ENCODE measurements at places on chromosomes 6 and 20.

DNA sequence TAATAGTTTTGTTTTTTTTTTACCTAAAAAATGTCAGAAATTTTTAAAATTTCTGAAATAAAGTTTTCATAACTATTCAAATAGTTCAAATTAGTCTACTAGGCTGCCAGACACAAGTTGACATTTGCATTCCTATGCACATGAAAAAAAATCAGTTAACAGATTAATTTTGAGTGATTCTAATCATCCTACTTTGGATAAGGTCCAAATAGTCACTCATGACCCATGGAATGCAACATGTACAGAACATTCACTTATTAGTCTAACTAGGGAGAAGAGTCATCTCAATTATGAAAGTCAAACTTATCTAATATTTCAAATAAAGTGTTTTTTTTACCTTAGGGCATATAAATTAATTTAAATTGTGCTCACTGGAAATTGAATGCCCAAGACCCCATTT is 390.2 kb downstream of the EPM2A start:
- DNase-seq = no peak

- DNase-seq = no peak
Measured at GRCh38 chr6:103925317-103925716, 934.4 kb downstream of the HACE1 start.

DNA sequence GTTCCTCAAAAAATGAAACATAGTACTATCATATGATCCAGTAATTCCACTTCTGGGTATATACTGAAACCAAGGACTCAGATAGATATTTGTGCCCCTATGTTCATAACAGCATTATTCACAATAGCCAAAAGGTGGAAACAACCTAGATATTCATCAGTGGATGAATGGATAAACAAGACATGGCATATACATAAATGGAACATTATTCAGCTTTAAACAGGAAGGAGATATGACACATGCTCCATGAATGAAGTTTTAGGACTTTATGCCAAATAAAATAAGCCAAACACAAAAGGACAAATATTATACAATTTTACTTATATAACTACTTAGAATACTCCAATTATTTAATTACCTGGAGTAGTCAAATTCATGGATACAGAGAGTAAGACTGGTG is 16.4 kb downstream of the PLCB1 start:
- DNase-seq = no peak

- DNase-seq = no peak
Measured at GRCh38 chr6:10375391-10375969, 39.4 kb downstream of the TFAP2A start.

- no peak for DNase-seq
Measured at GRCh38 chr20:8400486-8400885, 268.4 kb downstream of the PLCB1 start.

DNA sequence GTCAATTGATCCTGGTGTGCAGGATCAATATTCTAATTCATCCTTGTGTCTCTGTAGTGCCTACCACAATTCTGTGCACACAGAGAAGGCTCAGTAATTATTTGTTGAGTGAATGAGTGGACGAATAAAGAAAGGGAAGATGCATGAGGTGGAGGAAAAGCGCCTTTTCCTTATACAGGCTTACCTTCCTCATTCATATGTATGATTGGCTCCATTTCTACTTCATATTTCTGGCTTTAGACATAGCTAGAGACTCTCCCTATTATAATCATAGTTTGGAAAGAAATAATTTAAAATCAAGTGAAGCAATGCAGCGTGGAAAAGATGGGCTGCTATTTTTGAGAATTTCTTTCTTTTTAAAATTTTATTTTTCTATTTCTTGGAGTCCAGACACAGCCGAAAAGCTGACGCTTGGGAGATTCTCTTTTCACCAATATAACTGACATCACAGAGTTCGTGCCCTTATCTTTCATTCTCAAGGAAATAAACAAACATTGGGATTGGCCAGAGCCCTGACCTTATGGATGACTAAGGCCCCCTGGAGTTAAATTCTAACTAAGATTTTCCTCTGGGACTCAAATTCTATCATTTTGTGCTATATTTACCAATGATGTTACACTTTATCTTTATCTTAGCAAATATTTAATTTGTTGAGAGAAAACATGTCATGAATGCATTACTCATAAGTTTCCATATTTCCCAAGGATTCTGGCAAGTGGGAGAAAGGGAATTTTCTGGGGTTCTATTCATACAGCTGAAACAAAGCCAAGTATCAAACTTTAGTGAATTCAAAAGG is 48.1 kb downstream of the PRL start:
- DNase-seq = no peak

- no peak for DNase-seq
Measured at GRCh38 chr20:21901470-21902275, 196.2 kb downstream of the PAX1 start.

DNA sequence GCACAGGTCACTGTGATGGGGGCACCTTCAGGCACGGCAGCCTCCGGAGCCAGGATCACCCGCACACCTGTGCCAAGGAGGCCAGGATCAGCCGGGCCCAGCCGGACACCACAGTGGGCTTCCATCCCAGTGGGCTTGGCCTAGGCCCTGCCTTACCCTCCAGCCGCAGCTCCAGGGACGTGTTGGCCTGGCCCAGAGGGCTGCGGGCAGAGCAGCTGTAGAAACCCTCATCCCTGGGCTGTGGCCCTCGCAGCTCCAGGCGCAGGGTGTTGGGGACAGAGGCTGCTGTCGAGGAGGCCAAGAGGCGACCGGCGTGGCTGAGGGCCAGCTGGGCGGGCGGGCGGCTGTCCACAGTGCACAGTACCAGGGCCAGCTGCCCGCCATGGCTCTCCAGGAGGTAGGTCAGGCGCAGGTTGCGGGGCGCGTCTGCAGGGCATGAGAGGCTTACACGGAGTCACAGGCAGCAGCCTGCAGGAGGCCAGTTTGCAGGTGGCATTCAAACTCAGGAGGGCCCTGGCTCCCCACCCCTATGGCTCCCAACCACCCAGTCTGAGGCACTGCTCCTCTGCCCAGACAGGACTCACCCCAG is 11.0 kb upstream of the ADAM33 start:
- DNase-seq = no peak

- DNase-seq = no peak
Measured at GRCh38 chr6:93036835-93037234, 382.5 kb downstream of the EPHA7 start.

GRCh38 chr6:144063246-144063743 is 32.1 kb downstream of the SF3B5 start:
- DNase-seq = no peak

- no peak for DNase-seq
Measured at GRCh38 chr6:35084041-35084491, 57.1 kb downstream of the TCP11 start.

- DNase-seq = no peak
Measured at GRCh38 chr6:109446541-109446940, 6.0 kb downstream of the SMPD2 start.

- DNase-seq = no peak
Measured at GRCh38 chr20:41546535-41546934, 71.6 kb downstream of the CHD6 start.
